Fibroblast of gingiva (primary cell): ENCODE measurements at places on chromosomes 16 and 17.

GRCh38 chr17:50828508-50829170, 6.7 kb upstream of the WFIKKN2 start:
- no peak for DNase-seq

DNA sequence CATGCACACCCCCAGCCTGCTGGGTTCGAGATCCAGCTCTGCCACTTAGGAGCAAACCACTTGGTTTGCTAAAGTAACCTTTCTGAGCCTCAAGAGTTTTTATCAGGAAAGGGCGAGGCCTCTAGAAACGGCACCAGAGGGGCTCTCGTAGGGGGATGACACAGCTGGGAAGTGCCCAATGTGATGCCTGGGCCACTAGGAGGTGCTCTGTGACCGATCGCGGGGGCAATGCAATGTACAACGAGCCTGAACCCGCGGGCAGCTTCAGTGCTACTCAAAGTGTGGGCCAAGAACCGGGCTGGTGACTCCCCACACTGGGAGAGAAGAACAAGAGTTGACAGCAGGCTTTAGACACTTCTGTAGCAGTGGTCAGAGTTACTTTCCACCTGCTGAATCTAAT, 9.4 kb downstream of the C16orf89 start:
- DNase-seq, result no peak

DNA sequence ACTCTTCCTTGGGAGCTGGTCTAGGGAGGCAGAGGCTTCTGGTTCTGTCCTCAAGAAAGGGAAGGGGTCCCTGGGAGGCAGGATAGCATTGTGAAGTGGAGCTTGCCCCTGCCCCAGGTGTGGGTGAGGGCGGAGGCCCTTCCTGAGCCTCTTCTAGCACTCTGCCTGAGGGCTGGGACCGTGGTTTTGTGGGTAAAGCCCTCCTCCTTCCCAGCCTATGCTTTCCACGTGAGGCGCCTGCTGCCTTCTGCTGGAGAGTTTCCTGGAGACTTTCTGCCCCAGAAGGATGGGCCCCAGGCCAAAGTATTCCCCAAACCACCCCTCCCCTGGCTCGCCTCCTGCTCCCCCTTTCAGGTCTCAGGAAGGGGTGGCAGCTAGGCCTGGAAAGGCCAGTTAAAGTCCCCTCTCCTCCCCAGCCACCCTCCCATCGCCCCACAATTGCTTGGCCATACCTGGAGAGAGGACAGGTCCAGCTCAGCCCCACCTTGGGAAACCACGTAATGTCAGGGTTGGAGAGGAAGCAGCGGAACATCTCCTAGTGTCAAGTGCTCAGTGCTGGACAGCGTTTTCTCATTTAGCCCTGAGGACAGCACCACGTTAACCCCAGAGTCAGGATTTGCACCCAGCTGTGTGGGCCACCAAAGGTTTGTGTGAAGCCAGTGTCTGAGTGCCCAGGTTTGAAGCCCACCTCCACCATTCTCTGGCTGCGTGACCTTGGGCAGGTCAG, 5.6 kb downstream of the SBK1 start:
- no peak for DNase-seq

DNA sequence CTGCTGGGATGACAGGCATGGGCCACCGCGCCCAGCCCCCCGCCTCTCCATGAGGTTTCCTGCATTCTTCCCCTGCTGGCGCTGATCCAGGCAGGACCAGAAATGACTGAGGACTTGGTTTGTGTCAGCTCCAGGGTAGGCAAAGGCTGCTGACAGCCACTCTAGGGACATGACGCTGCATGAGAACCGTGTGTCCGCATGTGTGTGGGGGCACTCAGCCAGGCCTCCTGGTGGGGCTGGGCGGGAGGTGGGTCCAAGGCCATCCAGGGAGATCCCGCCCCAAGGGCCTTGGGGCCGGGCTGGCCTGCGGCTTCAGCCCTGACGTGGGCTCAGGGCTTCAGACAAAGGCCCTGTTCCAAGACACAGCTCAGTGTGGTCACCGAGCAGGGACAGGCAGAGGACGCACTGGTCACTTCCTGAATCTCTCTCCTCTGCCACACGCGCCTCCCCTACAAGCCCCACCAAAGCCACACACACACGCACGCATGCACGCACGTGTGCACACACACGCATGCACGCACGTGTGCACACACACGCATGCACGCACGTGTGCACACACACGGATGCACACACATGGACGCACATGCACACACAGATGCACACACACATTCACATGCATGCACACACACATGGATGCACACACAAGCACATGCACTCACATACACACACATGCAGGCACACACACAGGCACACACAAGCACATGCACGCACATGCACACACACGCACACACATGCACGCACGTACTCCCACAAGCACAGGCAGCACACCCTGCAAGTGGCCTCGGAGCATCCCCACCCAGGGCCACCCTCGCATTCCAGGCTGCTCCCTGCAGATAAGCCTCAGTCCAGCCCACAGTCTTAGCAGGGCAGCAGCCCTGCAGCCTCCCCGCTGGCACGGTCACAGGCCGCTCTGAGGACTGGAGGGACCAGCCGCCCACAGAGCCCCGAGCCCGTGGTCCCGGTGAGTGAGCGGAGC, 5.3 kb upstream of the TMEM204 start:
- peak; percentile 39 for DNase-seq
